ENCODE measurements at places on chromosomes 16 and 17.

DNA sequence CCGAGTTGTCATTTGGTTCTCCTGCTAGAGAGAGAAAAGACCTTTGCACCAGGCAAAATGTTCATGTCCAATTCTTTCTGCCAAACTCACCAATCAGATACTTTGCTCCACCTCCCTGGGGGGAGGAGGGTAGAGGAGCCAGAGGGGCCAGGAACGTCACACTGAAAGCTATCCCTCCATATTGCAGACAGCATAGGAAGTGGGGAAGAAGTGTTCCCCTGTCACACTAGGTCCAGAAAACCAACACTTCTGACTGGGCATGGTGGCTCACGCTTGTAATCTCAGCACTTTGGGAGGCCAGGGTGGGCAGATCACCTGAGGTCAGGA is 9.5 kb downstream of the HSD17B2 start:
- no peak for DNase-seq

DNA sequence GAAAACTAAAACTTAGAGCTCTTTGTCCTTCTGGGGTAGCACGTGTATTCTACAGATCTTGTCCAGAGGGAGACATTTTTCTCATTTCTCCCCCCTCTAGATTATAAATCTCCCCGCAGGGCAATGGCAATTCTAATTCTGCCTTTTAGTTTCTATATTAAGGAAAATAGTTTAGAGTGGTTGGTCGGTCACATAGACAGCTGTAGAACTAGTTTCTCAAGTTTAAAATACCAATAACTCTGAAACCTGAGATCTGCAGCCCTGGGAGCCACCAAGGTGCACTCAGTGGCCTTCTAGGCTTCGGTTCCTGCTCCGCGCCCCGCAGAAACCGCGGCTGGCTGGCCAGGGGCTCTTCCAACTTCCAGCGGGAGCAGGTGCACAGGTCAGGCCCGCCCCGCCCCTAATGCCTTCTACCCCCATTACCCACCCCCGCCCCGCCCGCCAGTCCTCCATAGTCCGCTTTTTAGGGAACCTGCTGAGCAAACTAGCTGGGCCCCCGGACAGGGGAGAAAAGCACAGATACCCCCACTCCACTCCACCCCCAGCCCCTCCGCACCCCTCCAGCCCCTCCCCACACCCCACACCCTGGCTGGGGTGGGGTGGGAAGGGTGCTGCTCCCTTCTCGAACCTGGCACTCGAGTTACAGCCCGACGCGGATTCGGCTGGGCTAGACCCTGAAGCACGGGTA is 431 bp downstream of the SLFN11 start:
- no peak for DNase-seq

DNA sequence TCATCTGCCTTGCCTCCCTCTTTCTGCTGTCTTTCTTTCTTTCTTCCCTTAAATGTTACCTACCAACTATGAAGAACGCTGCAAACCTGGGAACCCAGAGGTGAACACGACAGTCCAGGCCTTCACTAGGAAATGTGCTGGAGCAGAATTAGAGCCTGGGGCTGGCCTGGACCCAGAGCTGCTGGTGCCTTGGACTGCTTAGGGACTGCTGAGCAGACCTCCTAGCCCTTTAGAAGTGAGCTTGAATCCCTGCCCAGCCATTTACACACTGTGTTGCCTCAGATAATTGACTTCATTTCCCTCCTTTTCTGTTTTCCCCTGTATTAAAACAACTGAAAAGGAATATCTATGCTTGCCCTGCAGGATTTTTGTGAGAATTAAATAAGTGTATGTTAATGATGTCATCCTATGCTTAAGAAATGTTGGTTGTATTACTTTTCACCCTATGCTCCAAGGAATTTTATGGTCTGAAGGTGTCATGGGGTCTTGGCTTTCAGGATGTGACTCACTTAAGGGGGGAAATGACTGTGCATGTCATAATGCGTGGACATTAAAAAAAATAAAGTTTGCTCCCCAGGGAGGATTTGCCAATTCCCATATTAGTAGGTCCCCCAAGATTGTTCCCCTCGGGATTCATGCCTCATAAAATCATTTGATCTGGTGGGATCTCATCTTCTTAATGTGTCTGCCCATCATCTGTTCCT is 11.5 kb downstream of the CDH13 start:
- no peak for DNase-seq

- DNase-seq, result no peak
Measured at GRCh38 chr16:5502467-5502869, 404.9 kb upstream of the EEF2KMT start.

DNA sequence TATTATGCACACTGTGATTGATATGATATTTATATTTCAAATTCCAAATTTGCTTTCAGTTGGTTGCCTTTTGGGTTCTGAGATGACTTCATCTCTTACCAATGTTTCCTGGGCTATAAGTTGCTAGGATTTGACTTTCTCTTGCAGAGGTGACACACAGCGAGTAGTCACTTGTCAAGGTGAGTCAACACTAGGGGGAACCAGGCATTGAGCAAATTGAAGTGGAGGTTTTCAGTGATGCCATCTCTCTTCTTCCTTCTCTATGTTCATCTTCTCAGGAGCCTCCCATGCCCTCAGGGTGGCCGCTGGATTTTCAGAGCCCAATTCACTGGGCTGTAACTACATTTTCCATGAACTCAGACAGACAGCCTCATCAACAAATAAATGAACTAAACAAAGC is 6.0 kb upstream of the CPD start:
- no peak for DNase-seq

DNA sequence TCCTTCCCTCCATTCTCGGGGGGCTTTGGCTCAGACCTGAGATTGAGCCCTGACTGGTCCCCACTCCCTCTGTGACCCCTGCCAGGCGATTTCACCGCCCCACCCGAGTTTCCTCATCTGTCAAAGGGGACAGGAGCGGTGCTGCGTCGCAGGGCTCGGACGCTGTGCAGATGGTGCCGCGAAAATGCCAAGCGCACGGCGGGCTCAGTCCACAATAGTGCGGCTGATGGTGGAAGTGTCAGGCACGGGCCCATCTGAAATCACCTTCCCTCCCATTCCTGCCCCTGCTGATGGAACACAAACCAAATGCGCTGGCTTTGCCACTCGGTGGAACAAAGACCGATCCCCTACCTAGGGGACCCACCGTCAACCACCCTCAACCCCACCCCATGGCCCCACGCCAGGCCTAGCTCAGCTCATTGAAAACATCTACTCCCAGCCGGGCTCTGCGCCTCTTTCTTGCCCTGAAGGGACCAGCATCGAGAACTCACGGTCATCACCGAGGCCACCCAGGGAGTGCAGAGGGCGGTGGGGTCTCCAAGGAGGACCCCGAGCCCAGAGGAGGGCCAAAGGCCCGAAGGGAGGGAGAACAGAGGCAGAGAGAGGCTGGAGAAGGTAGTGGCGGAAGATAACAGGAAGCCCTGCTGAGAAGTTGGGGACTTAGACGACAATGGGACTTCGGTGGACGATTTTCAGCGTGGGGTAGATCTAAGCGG is 1.4 kb downstream of the CARHSP1 start:
- DNase-seq, result no peak

DNA sequence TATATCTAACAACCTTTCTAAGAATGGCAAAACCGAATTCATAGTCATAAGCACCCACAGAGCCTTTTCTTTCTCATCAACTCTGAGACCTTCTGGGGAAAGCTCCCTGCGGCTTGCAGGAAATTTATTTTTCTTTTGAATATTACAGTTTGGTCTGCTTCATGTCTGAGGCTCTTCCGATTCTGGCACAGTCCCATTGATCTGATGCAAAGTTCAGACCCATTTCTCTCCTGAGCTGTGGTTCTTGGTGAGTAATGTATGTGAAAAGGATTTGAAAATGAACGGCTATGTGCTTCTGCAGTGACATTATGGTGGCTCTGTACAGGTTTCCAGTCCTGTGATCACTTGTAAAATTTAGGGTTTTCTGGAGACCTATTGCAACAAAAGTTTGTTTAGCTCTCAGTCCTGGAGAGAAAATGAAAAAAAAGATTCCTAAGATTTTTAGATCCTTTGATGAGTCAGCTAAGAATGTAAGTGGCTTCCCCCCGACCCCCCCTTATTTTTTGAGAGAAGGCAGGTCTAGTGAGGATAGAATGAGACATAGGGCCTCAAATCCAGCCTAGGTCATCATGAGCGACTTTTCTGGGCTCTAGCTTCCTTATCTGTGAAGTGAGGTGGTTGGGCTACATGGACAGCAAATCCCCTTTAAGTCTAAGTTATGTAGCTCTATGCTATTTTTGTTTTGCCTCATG is 4.6 kb downstream of the GAN start:
- DNase-seq, result no peak

DNA sequence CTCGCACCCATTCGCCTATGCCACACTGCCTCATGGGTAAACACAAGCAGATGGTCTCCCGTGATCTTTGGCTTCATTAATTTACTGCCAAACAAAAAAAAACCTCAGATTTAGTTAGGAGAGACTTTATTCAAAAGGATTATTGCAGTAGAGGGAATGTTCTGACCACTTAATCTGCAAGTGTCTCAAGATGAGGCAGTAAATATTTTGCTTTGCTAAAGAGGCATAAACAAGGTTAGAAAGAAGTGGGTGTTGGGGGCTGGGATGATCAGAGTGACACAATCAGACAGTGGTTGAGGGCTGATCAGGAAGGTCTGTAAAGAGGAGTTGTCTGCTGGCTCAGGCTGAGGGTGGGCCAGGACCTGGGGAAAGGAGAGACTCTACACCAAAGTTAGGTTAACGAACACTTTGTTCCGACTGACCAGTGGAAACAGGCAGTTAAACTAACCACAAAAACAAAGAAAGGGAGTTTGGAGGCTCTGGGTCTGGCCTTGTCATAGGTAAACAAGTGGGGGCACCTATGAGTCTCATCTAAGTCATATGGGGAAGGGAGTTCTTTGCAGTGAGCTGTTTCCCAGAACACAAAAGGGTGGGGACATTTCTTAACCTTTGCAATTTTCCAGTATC is 28.5 kb downstream of the HSD17B2 start:
- DNase-seq, result no peak

DNA sequence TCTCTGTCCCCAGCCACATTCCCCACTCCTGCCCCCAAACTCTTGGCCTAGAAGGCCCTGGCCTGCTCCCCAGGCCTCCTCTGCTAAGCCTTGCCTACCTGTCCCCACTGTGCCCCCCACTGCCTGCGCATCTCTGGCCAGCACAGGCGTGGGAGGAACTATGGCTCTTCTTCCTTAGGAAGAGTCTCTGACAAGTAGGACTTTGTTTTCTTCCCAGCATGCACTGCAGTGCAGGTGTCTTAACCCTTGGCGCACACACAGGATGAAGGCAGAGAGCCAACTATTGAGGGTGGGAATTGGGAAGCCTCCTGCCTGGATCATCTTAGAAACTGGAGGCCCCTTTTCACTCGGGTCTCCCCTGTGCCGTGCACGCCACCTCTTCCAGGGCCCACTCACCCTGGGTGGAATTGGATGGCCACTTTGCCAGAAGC is 3.6 kb downstream of the AMDHD2 start:
- DNase-seq, result no peak

DNA sequence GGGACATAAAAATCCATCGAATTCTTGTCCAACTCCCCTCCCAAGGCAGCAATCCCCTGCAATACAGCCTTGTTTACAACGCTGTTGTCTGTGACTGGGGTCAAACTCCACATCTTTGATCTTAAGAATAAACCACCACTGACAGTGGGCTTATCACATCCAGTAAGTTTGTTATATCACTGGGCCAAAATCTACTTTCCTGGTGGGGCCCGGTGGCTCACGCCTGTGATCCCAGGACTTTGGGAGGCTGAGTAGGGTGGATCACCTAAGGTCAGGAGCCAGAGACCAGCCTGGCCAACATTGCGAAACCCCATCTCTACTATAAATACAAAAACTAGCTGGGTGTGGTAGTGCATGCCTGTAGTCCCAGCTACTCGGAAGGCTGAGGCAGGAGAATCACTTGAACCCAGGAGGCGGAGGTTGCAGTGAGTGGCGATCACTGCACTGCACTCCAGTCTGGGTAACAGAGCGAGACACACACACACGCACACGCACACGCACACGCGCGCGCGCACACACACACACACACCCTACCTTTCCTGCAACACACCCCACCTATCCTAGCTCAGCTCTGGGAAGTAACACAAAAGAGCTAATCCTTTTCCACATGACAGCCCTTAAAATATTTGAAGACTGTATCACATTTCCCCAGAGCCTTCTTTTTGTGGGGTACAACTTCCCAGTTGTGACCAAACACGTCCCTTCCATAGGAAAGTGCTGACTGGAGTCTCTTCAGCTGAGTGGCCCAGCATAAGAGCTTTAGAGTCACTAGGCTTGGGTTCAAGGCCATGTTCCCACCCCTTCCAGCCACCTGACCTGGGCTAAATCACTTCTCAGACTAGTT is 20.9 kb upstream of the ABCC1 start:
- DNase-seq, result no peak

DNA sequence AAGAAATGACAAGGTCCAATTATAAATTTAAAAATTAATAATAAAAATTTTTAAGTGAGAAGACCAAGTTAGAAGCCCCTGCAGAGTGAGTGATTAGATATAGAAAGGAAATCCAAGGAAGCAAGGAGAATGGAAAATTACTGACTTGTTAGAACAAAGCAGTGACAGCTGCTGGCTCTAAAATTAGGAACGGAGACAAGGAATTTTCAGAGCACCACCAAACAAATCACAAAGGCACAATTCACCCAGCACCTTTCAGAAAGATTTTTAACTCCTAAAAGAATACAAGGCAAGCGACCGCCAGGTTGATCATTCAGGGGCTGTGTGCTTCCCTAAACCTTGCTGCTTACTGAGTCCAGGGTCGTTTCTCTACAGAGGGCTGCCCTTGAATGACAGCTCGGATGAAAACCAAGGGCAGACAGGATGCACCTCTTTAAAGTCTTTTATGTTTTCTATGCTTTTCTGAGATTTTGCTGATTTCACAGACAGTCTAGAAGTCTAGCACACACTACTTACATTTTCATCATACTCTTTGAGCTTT is 45.4 kb upstream of the GINS3 start:
- no peak for DNase-seq

DNA sequence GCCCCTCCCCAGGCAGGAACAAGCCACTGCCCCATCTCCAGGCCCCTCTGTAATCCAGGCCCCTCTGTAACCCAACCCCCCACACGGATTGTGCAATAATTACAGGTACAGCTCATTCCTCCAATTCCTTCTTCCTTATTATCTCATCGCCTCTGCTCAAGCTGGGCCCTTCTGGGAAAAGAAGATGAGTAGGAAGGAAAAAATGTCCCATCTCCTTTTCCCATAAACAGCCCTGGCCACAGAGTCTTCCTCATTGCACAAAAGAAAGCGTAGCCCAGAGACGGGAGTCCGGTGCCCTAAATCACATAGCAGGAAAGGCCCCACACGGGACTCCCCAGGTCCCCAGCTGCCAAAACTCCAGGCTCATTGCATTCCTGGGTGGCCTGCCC is 3.6 kb upstream of the LITAFD start:
- DNase-seq, result no peak

DNA sequence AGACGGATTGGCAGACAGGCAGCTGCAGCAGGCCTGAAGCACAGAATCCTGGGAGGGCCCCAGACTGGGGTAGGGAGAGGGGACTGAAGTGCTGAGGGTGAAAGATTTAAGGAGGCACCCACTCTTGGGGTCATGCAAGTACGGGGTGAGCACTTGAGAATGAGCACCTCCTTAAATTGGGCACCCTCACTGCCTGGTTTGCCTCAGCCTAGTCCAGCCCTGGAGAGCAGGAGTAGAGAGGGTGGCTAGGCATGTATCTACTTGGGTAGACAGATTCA is 154.1 kb upstream of the CDC42EP4 start:
- peak; percentile 69 for DNase-seq

Data from SHP77 treated with DMSO at 0.1 percent for 48 hours (cell line).